ENCODE measurements at places on chromosomes 4 and X.

GRCh38 chr4:85391589-85392410, 83.2 kb upstream of the ARHGAP24 start:
- DNase-seq, result peak; percentile 12

DNA sequence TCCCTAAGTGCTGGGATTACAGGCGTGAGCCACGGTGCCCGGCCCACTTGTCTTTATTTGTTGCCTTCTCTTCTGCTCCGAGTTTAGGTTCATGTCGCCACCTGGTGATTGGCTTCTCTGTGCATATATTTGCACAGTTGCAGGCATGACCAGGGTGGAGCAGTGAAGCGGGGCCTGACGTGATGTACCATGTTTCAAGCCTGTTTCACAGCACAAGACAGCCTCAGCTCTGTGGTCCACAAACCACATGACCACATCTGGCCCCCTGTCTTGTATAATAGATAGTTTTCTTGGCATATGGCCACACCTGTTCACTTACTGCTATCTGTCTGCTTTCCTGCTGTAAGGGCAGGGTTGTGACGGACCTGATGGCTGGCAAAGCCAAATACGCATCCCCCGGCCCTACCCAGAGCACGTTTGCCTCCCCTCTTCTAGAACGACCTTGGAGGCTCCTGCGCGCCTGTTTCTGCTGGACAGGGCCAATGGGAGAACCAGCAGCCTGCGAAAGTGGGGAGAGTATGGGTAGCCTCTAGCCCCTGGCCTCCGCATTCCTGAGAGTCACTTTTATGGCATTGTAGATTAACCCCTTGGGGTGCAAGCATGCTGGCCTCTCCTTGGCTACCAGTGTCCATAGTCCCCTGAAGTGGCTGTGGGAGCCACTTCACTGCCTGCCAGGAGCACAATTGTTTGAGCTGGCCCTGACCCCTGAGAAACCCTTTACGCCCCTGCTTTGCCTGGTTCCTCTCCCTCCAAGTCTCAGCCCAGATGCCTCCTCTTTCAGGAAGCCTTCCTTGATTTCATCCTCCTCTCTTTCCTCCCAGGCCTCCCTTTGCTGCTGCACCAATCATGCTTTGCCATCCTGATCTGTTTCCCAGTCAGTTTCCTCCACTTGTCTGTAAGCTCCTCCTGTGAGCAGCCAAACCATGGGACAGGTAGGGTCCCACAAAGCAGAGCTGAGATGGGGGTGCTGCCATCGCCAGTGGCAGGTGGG, 6.0 kb upstream of the SH3TC1 start:
- DNase-seq, result peak; percentile 66

GRCh38 chr4:11196927-11197522, 231.7 kb downstream of the HS3ST1 start:
- no peak for DNase-seq

DNA sequence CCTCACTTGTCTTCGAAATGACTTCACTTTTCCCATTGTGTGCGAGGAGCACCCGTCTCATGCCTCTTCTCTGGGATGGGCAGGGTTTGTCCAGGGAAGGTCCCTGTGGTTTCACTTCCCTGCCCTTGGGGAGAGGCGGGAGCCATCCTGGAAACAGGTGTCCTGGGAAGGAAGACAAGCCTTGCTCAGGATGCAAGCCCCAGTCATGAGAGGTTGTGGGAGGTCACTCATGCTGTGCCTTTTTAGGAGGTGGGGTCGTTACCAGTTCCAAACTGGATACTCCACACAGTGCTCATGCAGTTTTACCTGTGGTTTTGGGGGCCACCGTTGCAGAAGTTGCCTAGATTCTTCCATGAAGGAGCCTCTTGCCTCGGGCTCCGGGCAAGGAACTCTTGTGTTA, 3.8 kb downstream of the RGS12 start:
- no peak for DNase-seq

DNA sequence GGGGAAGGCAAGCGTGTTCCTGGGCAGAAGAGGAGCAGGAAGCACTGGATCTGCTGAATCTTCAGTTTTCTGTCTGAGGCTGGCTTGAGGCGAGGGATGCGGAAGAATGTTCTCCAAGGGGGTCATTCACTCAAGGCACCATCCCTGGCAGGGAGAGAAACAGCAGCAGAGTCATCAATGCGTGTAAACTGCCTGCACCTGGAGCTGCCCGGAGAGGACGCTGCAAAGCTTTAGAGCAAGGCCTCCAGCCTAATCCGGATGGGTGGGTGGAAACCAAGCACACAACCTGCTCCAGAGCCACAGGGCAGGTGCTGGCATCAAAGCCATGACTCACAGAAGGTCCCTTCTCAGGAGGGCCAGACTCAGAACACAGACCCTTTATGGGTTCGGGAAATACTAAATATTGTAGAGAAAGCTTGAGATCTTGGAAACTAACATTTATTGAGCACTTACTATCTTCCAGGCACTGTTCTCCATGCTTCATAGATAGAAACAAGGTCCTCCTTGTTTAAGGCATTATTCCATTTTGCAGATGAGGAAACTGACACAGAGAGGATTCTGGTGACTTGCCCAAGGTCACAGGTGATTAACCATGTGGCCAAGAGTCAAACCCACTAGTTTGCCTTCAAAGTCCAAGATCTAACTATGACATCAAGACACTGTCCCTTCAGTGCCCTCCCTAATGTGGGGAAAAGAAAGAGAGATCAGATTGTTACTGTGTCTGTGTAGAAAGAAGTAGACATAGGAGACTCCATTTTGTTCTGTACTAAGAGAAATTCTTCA, 7.7 kb downstream of the PROM1 start:
- DNase-seq, result no peak

DNA sequence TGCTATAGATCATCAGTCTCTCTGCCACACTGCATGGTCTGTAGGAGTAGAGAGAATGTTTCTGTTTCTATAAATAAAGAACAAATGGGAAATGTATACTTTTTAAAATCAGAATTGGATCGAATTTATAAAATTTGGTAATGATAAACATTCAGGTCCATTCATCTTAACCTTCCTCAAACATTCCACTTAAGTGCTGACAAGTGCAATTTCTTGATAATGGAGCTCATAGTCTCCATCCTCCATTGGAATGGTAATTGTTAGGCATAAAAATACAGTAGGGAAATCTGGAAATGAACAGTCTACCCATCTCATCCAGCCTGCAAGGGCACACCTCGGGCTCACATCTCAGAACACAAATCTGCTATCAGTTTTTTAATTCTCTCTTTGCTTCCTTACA, 122.6 kb upstream of the PACRGL start:
- DNase-seq, result no peak

GRCh38 chrX:95505721-95506120, 1178.9 kb upstream of the DIAPH2 start:
- DNase-seq, result no peak

GRCh38 chr4:124529131-124529530, 183.4 kb downstream of the ANKRD50 start:
- DNase-seq, result no peak

DNA sequence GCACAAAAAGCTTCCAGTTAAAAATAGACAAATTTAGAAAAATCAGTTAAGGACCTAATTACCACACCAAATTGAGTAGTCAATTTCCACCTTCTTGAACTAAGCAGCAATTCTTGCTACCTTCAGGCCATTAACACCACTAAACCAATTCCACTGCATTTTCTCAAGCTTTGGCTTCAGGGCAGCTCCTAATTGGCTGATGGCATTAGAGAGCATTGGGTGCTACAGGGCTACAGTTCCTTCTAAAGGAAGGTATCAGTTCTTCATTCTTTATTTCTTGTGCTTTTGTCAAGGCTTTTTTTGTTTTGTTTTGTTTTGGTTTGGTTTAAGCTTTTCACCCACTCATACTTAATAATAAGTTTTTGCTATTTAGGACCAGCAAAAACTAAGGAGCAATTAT, 90.2 kb upstream of the FAM241A start:
- no peak for DNase-seq

DNA sequence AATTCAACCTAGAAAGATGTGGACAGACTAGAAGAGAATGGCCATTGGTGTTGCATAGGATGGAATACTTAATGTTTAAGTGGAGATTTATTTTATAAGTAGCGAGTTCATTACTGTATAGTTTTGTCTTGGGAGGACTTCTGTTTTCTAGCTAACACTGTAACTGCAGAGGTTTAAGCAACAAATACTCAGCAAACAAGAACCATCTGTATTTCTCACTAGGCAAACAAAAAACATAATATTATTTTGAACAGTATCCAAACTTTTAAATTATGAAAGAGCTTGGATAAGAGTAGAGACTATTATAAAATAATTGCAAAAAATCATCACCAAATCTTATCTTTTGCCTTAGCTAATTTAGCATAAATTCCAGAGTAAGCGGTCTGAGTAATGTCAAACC, 121.1 kb downstream of the GLRA3 start:
- no peak for DNase-seq

GRCh38 chr4:75101906-75102786, 169.2 kb downstream of the PARM1 start:
- no peak for DNase-seq

DNA sequence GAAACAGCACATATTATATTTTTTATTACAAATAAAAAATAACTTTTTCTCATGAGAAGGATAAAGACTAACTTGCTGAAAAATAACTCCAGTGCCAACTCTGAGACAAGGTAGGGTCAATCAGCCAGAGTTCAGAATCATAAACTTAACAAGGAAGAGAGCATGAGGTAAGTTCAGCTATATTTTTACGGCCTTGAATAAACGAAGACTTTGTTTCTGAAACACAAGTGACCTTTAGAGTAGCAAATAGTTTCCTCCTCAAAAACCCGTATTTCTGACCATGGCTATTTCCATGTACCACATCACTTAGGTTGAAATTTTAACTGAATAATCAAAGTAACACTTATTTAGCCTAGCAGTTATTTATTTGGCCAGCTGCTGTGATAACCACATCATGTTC, 45.5 kb downstream of the PRDM5 start:
- DNase-seq, result no peak

DNA sequence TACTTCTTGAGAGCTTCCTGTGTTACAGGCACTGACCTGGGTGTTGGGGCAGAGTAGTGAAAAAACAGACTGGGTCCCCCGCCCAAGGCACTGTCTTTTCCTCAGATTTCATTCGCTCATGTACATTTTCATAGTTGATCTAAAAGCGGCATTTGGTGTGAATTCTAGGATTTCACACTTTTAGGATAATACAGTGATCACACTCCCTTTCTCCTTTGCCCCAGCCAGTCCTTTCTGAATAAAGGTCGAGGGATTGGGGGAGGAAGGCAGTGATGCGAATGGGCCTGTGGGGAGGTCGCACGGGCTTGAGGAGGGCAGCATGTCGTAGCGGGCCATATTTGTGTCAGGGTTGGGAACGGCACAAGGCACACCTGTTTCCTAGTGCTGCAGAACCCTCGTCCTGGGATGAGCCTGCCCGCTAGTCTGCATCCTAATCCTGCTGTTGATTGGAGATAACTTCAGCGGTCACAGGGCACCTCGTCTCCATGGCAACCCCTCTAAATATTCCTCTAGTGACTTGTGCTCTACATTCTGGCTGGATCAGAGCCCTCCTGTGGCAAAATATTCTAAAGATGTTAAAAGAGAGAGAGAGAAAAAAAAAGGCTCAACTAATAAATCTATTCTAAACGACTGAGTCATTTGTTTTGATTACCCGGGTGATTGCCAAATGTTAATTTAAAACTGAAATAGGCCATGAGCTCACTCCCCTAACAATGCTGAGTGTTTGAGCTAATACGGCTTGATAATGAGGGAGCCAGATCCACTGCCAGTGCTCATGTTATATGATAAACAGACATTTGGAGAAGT, 21.8 kb downstream of the FHL1 start:
- no peak for DNase-seq

DNA sequence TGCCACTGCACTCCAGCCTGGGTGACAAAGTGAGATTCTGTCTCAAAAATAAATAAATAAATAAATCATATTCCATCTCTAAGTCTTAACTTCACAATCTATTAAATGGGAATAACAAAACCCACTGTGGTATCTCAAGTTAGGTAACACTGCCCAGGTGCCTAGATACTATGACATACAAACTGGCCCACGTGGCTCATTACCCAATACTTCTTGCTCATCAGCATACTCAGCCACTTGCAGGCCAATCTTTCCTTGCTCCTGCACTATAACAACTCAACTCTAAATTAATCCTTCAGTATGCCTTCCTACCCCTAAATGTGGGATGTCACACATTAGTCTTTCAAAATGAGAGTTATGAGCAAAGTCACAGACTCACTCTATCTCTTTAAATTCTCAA, 230.1 kb downstream of the OPHN1 start:
- DNase-seq, result no peak

GRCh38 chrX:135893294-135893817, at the start of the genes CT45A10 and SAGE1:
Gene CT45A10 (minus strand): TSS chrX:135893444. CDS start chrX:135885344, 8,100 bp downstream.
Gene SAGE1 (plus strand): TSS chrX:135893716. CDS start chrX:135896243, 2,527 bp downstream.
- no peak for DNase-seq

DNA sequence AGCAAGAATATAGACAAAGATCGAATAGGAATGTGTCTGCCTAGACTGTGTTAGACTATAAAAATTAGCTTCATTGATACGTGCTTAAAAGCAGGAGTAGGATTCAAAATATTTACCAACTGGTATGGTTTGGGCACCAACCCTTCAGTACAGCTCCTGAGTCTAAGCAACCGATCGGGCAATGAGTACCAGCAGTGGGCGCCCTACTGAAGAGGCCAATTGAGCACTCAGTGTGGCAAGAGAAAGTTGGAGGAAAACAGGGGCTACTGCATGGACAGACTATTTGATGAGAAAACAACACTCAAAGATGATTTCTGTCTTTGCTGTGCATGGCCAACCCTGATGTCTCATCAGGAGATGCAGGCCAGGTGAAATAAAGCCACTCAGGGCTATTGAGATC, 176.0 kb upstream of the NWD2 start:
- DNase-seq, result no peak

DNA sequence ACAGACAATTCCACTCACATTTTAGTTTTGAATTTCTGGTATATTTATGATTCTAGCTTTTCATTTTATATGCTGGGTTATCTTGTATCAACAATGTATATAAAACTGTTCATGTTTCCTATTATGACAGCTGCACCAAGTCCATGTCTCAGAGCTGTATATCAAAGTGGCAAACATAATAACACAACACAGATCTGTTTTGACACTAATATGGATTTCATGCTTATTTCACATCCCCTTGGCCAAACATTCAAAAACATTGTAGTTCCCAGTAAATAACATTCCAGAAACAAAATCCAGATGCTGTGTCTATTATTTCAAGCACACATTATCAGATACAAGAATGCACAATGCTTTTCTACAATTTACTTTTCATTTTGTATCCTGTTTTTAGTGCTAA, 380.6 kb upstream of the MAGEB2 start:
- DNase-seq, result no peak

DNA sequence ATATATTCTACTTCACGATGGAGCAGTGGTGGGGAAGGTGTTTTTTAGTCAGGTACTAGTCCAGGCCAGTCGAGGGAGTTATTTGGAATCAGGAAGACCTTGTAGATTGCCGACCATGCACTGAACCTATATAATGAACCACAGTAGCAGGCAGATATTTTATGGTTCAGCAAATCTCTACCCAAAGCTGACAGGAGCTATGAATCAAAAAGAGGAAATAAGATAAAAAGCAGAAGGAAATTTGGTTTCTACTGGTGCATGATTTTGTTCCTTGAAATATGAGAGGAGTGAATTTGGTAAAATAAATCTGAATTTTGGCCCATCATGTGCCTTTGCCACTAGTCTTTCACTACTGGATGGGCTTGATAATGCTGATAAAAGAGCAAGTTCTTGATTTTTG, 924.3 kb upstream of the DIAPH2 start:
- DNase-seq, result no peak

- no peak for DNase-seq
Observed at GRCh38 chr4:104901438-104901837, 245.2 kb upstream of the TET2 start.

Data from GM12891 (cell line).